ENCODE measurements at places on chromosomes 5 and 9.

DNA sequence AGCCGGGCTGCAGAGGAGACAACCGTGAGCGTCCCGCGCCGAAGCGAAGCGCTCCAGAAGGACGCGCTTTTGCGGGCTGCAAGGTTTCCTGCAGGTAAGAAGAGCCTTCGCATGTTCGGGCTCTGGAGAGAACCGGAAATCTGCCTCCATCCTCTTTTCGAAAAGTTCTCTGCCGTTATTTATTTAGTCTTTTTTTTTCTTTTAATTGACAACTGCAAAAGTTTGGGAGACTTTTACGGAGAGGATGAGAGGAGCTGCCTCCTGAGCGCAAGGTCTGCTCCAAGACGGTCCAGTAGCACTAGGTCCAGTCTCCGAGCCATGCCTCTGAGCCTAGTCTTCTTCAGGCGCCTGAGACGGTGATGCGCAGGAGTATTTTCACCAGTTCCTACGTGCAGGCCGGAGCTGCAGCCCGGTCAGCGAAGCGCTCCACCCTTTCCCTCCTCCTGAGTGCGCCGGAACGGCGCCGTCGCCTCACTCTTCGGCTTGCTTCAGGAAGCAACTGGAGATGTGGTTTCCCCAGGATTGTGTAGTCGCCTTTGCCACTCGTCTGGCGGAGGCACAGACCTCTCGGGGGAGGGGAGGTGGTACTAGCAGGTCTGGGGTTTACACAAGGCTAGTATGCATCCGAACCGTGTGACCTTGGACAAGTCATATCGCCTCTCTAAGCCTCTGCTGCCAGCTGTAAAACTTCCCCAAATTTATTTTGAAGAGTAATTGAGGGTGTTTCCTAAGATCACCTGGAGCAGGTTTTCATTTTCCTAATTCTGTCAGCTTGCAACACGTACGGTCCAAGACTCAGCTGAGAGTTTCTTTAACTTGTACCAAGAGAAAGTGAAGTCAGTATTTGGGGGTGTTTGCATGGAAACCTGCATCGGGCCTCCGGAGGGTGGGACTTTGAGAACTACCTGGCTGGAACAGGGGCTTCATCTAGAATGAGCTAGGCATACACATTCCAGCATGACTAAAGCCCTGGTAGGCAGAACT, 4.5 kb downstream of the POU4F3 start:
- H3K27ac ChIP-seq = no peak overlapping the region
- no peaks in the 10 kb centered on the region for H3K36me3 ChIP-seq
- peaks cover 82% of the 10 kb centered on the region for H3K27me3 ChIP-seq
- DNase-seq = no peak
- peaks cover 4% of the 10 kb centered on the region for H3K4me1 ChIP-seq

- no peaks in the 10 kb centered on the region for H3K27me3 ChIP-seq
- H3K4me3 ChIP-seq = no peak overlapping the region
- no peak for DNase-seq
- H3K4me1 ChIP-seq = no peaks in the 10 kb centered on the region
- H3K27ac ChIP-seq = no peak overlapping the region
- no peaks in the 10 kb centered on the region for H3K36me3 ChIP-seq
Measured at GRCh38 chr5:17314907-17315471, 97.6 kb downstream of the BASP1 start.

GRCh38 chr5:180172447-180173197, 36.4 kb downstream of the RASGEF1C start:
- H3K27me3 ChIP-seq = no peaks in the 10 kb centered on the region
- no peak for DNase-seq
- H3K36me3 ChIP-seq = no peaks in the 10 kb centered on the region
- no peak overlapping the region for H3K4me3 ChIP-seq
- H3K27ac ChIP-seq = no peak overlapping the region

- no peak overlapping the region for H3K4me3 ChIP-seq
- no peaks in the 10 kb centered on the region for H3K36me3 ChIP-seq
- H3K27me3 ChIP-seq = peaks cover 7% of the 10 kb centered on the region
- H3K27ac ChIP-seq = no peak overlapping the region
- H3K4me1 ChIP-seq = peaks cover 3% of the 10 kb centered on the region
Measured at GRCh38 chr5:132275367-132276220, 18.1 kb downstream of the PDLIM4 start.

- H3K36me3 ChIP-seq = no peaks in the 10 kb centered on the region
- H3K27me3 ChIP-seq = no peaks in the 10 kb centered on the region
Measured at GRCh38 chr5:139133282-139133681, 64.9 kb downstream of the SIL1 start.

- no peak for DNase-seq
- H3K36me3 ChIP-seq = no peaks in the 10 kb centered on the region
- peaks cover 15% of the 10 kb centered on the region for H3K27me3 ChIP-seq
- H3K4me1 ChIP-seq = peaks cover 2% of the 10 kb centered on the region
- peak overlapping the region; percentile 69 for H3K4me3 ChIP-seq
Measured at GRCh38 chr5:149732324-149733128, 2.4 kb downstream of the PPARGC1B start.

DNA sequence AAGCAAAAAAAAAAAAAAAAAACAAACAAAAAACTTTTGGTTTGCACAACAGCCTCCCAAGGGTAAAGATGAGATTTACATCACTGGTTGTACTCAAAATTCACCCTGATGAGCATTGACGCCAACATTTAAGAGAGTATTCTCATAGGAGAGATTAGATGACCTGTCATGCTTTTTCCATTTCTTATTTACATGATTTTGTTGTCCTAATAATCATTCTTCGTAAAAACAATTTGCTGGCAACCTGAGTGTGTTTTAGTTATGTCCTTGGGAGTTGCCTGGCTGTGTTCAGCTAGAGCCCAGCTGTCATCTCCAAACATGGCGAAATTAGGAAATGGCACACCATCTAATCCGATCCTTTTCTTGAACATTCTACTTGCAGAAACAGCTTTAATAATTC, 186.4 kb upstream of the MRPS30 start:
- H3K27me3 ChIP-seq = no peaks in the 10 kb centered on the region
- H3K4me3 ChIP-seq = no peak overlapping the region
- no peaks in the 10 kb centered on the region for H3K36me3 ChIP-seq
- no peak for DNase-seq
- H3K4me1 ChIP-seq = no peaks in the 10 kb centered on the region

DNA sequence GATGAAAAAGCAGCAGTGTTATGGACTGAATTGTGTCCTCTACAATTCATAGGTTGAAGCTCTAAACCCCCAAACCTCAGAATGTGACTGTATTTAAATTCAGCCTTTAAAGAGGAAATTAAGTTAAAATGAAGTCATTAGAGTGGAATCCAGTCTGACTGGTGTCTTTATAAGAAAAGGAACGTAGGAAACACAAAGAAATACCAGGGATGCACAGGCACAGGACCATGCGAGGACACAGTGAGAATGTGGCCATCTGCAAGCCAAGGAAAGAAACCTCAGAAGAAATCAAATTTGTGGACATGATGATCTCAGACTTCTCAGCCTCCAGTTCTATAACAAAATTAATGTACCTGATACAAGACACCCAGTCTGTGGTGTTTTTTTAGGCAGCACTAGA, 971.2 kb upstream of the CDH9 start:
- no peaks in the 10 kb centered on the region for H3K4me1 ChIP-seq
- DNase-seq = no peak
- no peaks in the 10 kb centered on the region for H3K27me3 ChIP-seq
- H3K27ac ChIP-seq = no peak overlapping the region

DNA sequence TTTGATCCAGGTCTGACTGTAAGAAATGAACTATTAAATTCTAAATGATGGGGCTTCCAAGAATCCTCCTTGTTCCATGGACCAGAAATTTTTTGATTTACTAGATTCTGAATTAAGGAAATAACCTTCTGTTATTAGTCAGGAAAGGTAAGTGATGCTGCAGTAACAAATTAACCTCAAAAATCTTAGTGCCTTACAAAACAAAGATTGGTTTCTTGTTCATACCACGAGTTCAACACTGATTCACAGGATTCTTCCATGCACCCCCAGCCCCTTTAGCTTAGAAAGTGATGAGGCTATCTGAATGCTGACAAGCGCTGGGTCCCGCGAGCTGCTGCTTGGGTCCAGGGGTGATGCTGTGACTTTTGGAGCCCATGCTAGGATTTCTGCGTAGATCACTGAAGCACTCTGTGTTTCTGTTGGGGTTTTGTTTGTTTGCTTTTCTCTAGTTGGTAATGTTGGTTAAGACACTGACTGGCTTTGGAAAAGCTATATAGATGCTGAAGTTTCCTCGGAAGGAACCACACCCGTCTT, 52.3 kb downstream of the COL15A1 start:
- no peaks in the 10 kb centered on the region for H3K36me3 ChIP-seq
- H3K4me1 ChIP-seq = peaks cover 12% of the 10 kb centered on the region
- H3K27ac ChIP-seq = no peak overlapping the region
- no peak overlapping the region for H3K4me3 ChIP-seq
- DNase-seq = no peak

GRCh38 chr9:94887721-94888120, 161.2 kb downstream of the AOPEP start:
- H3K4me1 ChIP-seq = no peaks in the 10 kb centered on the region
- H3K36me3 ChIP-seq = peaks cover 17% of the 10 kb centered on the region
- H3K27ac ChIP-seq = no peak overlapping the region
- H3K4me3 ChIP-seq = no peak overlapping the region

- H3K27me3 ChIP-seq = no peaks in the 10 kb centered on the region
- DNase-seq = peak; percentile 21
- peak overlapping the region; percentile 82 for H3K27ac ChIP-seq
- H3K36me3 ChIP-seq = peaks cover 33% of the 10 kb centered on the region
- H3K4me3 ChIP-seq = no peak overlapping the region
- H3K4me1 ChIP-seq = peaks cover 76% of the 10 kb centered on the region
Measured at GRCh38 chr5:32538031-32538547, 47.3 kb upstream of the SUB1 start.

GRCh38 chr9:121204611-121205010, 2.9 kb upstream of the RAB14 start:
- peaks cover 12% of the 10 kb centered on the region for H3K36me3 ChIP-seq
- DNase-seq = no peak
- no peak overlapping the region for H3K27ac ChIP-seq
- peaks cover 36% of the 10 kb centered on the region for H3K4me1 ChIP-seq

DNA sequence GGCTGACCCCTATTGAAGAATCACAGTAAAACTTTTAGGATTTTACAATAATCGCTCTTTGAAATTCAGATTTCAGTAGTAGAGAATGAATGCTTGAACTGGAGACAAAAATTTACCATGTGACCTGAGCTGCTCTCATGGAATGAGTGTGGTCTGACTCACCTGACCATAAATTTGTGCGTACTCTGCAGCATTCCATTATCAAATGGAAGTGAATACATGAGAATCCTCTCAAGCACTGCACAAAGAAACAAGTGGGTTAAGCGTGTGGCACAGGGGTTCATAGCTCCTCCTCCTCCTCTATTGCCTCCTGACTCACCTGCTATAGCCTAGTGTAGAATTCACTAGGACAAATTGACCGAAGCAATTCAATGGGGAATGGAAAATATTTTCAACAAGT, 269.8 kb upstream of the CDH9 start:
- H3K4me1 ChIP-seq = no peaks in the 10 kb centered on the region
- no peak for DNase-seq
- H3K27ac ChIP-seq = no peak overlapping the region
- no peaks in the 10 kb centered on the region for H3K27me3 ChIP-seq
- H3K4me3 ChIP-seq = no peak overlapping the region
- no peaks in the 10 kb centered on the region for H3K36me3 ChIP-seq

DNA sequence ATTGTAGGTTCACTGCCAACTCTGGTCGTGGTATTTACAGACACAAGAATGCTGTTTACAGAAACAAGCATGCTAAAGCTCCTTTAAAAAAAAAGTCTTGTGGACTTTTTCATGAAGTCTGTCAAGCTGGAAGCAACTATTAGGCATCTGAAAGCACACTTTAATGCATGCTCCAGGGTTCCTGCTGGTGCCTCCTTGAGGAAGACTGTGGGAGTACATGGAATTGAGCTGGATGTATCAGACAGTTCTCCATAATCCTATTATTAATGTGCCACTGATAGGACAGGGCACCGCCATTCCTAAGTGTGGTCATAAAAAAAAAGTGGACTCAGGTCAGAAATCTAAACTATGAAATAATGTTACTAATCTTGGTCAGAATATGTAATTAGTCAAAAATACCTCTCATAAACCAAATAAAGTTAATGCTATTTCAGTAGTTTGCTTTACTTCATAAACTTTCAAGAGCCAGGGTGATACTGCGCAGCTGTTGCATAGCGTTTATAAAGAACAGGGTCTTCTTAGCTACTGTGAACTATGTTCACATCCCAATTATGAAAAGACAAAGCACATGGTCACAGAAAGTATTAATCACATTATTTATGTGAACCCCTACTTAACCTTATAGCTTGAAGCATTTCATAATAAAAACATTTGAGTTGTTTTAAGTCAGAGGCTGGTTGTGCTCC, 390.8 kb upstream of the PTGER4 start:
- no peak overlapping the region for H3K27ac ChIP-seq
- H3K4me3 ChIP-seq = no peak overlapping the region
- peaks cover 11% of the 10 kb centered on the region for H3K36me3 ChIP-seq

GRCh38 chr9:124489222-124489621, 18.0 kb downstream of the NR5A1 start:
- DNase-seq = no peak
- no peaks in the 10 kb centered on the region for H3K36me3 ChIP-seq
- H3K27ac ChIP-seq = no peak overlapping the region
- no peak overlapping the region for H3K4me3 ChIP-seq
- no peaks in the 10 kb centered on the region for H3K27me3 ChIP-seq

- H3K4me3 ChIP-seq = no peak overlapping the region
- H3K27ac ChIP-seq = peak overlapping the region; percentile 20
- H3K4me1 ChIP-seq = peaks cover 25% of the 10 kb centered on the region
Measured at GRCh38 chr9:5820425-5820824, 12.5 kb downstream of the ERMP1 start.

- H3K27me3 ChIP-seq = no peaks in the 10 kb centered on the region
- H3K36me3 ChIP-seq = no peaks in the 10 kb centered on the region
- DNase-seq = peak; percentile 87
- H3K27ac ChIP-seq = peak within 1 kb of the TSS; percentile 72
Measured at GRCh38 chr9:137070201-137070905, at the start of gene SAPCD2. Gene SAPCD2, minus strand, starts transcription at chr9:137070557. Its CDS starts 97 bp downstream, at chr9:137070460.

DNA sequence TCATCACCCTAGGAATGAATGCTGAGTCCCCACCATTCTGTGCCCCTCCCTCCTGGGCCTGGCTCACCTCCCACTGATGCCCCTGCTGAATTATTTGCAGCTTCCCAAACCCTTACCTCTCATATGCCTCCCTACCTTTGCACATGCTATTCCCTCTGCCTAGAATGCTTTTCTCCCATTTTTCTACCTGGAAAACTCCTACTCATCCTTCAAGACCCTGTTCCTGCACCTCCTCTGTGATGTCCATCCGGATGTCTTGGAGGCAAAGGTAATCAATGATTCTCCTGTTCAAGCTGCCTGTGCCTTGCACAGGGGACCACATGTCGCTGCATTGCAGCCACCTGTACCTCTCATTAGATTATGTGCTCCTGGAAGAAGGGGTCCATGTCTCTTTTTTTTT, 104.8 kb upstream of the LMX1B start:
- peaks cover 46% of the 10 kb centered on the region for H3K27me3 ChIP-seq
- H3K36me3 ChIP-seq = no peaks in the 10 kb centered on the region
- no peak overlapping the region for H3K27ac ChIP-seq
- no peak overlapping the region for H3K4me3 ChIP-seq
- DNase-seq = no peak

DNA sequence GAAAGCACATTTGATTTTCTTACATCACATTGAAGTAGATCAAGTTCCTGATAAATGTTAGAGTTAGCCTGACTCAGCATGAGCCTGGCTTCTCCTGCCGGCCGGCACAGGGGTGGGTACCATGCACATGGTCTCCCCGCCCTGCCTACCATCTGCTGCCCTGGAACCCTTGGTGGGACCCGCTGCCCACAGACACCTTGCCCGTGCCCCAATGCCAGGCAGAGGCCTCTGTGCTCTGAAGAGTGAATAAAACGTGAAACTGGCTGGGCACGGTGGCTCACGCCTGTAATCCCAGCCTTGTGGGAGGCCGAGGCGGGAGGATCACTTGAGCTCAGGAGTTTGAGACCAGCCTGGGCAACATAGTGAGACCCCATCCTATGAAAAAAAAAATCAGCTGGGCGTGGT, 17.3 kb downstream of the EXD3 start:
- H3K4me1 ChIP-seq = peaks cover 9% of the 10 kb centered on the region
- H3K36me3 ChIP-seq = peaks cover 2% of the 10 kb centered on the region

Measured in activated T-helper 2 cell treated with anti-CD3 and anti-CD28 coated beads, Interferon-gamma antibody, Interleukin-2, Interleukin-4, amounts not matched to agents 10 μg/mL and 5 μg/mL and 100 μg/mL, durations not matched to agents 14 hours and 24 hours and 36 hours (primary cell).